Anterior cingulate cortex (tissue), 58 donors: ENCODE measurements at places on chromosomes 11 and 22.

DNA sequence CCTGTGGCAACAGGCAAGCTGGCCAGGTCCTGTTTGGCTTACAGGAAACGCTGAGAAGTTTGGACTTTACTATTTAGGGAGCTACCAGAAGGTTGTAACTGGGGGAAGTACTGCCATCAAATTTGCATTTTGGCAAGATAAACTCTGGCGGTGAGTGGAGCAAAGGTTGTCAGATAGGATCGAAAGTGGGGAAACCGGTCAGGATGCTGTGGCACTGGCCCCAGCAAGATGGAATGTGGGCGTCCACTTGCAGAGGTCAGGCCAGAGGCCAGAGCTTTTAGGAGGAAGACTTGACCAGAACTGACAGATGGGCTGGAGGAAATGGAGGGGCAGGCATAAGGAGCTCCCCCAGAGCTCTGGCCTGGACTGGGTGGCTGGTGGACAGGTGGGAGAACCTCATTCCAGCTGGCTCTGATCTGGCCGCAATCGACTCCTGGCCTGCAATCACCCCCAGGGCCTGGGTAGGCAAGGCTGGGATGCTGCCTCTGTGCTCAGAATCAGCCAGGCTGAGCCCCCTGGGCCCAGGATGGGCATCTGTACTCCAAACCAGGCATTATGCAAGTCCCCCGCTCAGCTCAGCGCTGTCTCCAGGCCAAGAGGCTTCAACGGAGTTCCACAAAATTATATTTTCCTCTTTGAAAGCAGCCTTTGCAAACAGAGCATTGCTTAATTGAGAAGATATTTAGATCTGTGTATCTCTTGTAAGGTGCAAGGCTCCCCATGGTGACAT is 178.3 kb upstream of the NECTIN1 start:
- DNase-seq = no peak

- no peak for DNase-seq
Measured at GRCh38 chr11:56950510-56950909, 38.2 kb upstream of the OR5AK2 start.

DNA sequence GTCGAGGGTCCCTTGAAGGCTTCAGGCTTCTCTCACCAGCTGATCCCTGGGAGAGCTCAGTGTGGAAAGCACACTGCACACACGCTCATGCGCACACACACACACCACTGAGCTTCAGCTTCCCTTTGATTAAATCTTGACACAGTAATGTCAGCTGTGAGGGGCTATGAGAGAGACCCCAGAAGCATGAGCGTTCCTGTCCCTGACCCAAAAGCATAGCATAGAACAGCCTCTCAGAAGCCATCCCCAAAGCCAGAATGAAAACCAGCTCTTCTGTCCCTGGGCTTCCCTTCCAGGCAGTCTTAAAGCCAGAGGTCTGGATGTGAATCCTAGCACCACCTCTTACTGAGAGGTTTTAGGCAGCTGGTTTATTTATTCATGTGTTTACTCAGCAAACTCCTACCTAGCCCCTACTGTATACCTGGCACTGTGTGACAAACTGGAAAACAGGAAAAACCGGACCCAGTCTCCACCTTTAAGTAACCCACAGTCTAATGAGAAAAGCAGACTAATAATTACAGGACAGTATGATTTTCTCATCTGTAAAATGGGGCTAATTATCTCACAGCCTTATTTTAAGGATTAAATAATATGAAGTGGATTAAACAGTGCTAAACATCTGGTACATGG is 15.9 kb downstream of the GALNT18 start:
- no peak for DNase-seq

DNA sequence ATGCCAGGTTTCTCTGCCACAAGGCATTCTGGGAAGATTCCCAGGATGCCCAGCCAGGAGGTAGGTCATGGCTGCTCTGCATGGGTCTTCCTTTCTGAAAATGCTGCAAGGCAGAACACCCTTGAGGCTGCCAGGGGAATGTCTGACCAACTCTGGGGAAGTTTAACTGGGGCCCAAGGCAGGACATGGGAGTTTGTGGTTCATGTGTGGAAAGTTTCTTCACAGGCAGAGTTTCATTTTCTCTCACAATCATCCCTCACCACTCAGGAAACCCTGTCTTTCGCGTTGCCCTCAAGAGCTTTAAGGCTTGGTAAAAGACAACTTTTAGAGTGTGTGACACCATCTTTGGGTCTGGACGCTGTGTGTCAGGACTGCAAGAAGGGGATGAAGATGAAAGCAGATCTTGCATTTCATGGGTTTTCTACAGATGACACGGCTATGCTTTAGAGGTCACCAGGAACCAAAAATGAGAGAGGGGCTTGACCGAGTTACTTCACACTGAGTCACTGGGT is 133.5 kb downstream of the CD44 start:
- DNase-seq = no peak

- DNase-seq = no peak
Measured at GRCh38 chr22:39234472-39234787, 10.4 kb downstream of the PDGFB start.
